GM20000 (cell line): ENCODE measurements at places on chromosomes 5 and 9.

GRCh38 chr9:108579757-108580439 lies 275.9 kb downstream of the ACTL7B start:
- DNase-seq, result no peak

DNA sequence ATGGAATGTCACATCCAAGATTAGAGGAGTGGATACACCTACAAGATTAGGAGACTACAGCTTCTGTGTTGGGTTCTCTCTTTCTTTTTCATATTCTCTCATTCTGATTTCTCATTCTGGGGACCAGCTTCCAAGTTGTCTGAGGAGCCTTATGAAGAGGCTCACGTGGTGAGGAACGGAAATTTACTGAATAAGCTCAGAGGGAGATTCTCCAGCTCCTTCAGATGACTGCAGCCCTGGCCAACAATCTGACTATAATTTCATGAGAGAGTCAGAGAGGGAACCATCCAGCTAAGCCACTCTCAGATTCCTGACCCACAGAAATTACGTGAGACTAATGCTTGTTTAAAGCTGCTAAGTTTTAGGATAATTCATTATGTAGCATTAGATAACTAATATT lies 27.1 kb upstream of the TENT2 start:
- DNase-seq, result no peak

DNA sequence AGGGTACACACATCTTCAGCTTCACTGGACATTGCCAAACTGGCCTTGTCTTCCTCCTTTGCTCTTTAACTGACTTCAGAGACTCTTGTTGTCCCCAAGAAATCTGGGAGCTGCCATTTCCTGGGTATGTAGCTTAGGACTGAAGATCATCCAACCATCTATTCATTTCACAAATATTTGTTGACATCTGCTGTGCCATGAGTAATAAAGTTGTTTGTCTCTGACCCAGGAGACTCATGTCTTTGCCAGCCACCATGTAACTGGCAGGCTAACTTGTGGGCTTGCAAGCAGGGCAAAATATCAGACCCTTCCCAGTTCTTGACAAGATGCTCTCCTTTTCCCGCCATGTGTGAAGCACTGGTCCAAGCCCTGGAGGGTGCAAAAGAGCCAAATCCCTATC lies 17.1 kb upstream of the TOR1B start:
- no peak for DNase-seq

DNA sequence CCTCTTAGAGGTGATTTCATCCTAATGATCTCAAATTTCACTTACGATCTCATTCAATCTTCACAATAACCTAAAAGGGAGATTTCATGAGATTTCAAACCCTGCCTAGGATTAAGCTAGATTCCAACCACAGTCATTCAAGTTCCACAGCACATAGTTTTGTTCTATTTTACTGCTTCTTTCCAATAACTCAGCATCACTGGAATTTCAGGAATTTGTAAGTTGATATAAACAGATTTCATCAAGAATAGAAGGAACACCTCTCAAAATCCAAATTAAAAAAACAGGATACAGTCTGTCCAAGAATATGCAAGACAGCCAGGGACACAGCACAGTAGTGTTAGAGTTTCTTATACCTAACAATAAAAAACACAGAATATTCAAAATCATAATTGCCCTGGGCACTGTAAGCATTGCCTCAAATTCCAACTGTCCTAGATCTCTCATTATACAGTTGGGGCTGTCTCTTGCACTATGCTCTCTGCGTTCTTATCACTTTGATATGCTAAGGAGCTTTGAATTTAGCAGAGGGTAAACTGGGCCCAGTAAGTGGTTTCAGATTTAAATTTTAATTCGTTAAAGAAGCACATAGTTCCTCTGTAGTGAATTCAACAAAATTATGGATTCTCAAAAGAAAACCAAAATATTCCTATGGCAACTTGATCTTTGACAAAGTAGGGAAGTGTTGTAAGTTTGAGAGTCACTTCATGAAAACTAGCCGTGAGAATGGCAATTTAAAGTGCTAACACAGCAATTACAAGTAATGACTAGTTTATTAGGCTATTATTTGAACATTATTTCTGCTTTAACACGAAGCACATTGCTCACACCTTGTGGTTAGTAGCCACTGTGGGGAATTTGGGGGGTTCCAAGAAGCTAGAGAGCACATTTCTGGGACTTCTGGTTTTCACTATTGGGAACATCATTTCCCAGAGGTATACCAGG lies 478.6 kb upstream of the C9orf72 start:
- DNase-seq, result no peak

- DNase-seq, result no peak
Measured at GRCh38 chr9:12631866-12632265, 61.3 kb upstream of the TYRP1 start.
